NCI-H187 treated with DMSO at 0.1 percent for 48 hours (cell line): ENCODE measurements at places on chromosomes 5 and 9.

DNA sequence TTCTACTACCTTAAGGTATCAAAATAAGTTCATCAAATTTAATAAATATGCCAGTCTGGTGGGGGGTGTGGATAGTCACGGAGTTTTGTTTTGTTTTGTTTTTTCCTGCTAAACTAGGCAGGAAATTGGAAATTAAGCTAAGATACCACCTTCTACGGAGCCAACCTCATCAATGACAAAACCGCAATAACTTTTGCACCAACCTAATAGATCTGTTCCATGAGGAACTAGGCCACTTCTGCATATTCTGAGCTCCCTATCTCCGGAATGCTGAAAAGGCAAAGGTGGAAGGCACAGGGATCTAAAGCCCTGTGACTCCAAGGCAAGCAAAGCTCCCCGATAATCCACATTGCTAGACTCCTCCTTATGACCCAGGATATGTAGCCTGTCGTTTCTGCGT is 5.8 kb upstream of the OR1L4 start:
- DNase-seq, result no peak

DNA sequence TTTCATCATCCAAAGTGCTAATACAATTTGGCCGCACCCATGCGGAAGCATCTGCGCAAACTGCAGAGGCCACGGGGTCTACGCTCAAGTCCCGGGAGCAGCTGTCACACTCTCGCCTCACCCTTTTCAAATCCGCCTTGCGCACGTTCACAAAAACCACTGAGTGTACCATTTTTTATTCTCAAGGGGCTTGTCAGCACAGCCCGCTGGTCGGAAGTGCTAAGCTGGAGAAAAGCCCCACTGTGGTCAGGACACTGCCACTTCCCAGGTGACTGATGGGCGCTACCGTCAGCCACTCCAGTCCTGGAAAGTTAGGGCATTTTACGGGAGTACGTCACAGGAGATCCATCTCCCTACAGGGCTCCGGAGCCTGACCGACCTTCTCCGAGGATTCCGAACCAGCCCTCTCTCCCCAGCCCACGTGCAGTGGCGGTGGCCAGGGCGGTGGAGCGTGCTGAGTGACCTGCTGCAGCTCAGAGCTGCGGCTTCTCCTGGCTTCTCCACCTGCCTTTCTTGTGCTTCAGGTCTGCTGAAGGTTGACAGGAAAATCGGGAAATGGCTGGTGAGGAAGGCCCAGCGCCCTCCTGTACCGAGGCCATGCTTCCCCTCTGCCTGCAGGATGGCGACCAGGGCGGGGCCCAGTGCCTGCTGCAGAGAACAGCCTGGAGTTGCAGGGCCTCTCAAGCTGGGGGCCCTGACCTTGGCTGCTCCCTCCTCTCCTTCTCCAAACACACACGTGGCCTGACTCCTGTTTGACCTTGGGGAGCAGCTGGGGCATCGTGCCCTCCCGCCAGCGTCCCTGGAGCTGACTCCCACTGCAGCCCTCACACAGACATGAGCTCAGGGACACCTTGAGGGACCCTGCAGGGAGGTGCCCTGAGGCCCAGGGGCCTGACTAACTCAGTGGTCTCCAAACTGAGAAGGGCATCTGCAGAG is 14.3 kb downstream of the RASGEF1C start:
- no peak for DNase-seq

DNA sequence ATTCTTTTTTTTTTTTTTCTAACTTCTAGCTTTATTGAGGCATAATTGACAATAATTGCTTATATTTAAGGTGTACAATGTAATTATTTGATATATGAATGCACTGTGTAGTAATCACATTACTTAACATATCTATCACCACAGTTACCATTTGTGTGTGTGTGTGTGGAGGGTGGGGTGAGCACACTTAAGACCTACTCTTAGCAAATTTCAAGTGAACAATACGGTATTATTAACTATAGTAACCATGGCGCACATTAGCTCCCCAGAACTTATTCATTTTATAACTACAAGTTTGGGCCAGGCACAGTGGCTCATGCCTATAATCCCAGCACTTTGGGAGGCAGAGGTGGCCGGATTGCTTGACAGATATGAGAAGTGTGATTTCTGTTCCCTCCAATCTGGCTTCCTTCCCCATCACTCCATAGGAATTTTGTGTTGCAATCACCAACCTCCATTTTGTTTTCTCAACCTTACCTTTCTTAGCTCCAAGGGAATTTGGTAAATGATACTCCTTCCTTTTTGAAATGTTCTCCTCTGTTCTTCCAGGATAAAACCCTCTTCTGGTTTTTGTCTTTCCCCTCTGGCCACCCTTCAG is 14.9 kb downstream of the TXN start:
- no peak for DNase-seq

GRCh38 chr9:79970146-79970425 is 398.3 kb downstream of the TLE4 start:
- DNase-seq, result no peak

DNA sequence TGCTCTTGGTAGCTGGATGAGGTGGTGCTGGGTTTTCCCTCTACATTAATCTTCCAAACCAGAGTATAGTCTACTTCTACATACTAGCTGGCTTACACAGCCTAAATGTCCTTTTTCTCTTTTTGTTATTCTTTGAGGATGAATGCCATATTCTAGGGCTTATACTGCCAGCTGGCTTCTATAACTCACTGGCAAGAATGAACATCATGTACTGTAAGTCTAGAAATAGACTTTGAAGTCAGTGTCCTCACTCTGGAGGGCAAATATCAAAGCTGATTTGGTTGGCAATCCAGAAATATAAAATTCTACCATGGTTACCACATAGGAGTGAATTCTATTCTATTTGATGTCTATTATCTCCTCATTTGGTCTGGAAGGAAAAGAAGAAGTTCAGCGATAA is 251.7 kb upstream of the TYRP1 start:
- DNase-seq, result no peak

DNA sequence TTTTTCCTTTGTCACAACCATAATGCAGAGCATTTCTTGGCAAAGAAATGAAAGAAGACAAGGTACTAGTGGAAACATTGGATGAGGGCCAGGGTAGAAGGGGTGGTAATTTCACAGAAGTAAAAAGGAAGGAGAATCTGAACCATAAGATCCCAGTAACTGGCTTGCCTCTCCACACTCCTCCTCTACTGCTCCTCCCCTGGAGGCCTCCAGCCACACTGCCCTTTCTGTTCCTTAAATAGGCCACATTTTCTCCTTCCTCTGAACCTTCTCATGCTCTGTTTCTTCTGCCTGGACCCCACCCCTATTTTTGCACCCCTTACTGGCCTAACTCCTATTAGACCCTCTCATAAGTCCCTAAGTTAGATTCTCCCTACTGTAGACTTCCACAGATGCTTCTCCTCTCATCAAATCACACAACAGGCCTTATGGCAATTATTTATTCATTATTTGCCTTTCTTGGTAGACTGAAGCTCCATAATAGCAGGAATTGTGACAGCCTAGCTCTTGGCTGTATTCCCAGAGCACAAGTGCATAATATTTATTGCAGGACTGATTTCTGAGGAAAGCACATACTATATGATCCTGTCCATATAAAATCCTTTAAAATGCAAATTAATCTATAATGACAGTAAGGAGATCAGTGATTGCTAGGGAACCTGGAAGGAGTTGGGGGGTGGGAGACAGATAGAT is 31.3 kb upstream of the GRIA1 start:
- no peak for DNase-seq

DNA sequence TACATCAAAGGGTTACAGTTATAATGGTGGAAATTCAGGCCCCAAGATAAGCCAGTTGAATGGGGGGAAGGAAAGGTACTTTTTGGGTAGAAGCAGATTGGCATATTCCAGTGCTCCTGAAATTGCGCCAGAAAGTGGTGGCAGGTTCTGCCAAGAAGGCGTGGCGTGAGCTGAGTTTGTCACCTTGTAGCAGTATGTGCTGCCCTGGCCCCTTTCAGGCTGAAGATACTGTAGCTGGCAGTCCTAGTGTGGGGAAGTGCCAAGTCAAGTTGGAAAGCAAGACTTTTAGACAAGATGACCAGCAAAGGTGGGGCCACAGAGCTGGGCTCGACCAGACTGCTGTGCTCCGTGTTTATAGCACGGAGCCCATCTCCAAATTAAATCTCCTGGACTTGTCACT is 133.6 kb upstream of the GLRA1 start:
- DNase-seq, result no peak

- no peak for DNase-seq
Measured at GRCh38 chr5:60594715-60595477, 105.1 kb downstream of the DEPDC1B start.

DNA sequence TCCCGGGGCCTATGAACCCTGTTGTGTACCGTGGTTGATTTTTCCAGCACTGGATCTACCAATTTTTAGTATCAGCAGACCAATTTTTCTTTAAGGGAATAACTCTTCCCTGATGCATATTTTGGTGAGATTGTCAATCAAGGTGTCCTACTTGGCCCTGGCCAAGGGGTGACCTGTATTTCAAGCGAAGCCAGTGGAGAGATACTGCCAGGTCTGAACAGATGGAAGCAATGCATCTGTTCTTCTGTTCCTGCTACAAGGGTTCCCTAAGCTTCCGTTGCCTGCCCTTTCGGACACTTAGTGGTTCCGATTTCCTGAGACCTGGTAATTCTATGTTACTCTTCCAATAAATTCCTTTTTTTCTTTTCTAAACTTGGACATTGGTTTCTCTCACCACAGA is 37.3 kb downstream of the ADAM19 start:
- DNase-seq, result no peak

- no peak for DNase-seq
Measured at GRCh38 chr9:82247318-82247717, 258.7 kb downstream of the SPATA31D1 start.

GRCh38 chr9:8719833-8720486 is 920.4 kb upstream of the DMAC1 start:
- DNase-seq, result no peak

GRCh38 chr5:6041977-6042550 is 336.3 kb downstream of the MED10 start:
- DNase-seq, result no peak

DNA sequence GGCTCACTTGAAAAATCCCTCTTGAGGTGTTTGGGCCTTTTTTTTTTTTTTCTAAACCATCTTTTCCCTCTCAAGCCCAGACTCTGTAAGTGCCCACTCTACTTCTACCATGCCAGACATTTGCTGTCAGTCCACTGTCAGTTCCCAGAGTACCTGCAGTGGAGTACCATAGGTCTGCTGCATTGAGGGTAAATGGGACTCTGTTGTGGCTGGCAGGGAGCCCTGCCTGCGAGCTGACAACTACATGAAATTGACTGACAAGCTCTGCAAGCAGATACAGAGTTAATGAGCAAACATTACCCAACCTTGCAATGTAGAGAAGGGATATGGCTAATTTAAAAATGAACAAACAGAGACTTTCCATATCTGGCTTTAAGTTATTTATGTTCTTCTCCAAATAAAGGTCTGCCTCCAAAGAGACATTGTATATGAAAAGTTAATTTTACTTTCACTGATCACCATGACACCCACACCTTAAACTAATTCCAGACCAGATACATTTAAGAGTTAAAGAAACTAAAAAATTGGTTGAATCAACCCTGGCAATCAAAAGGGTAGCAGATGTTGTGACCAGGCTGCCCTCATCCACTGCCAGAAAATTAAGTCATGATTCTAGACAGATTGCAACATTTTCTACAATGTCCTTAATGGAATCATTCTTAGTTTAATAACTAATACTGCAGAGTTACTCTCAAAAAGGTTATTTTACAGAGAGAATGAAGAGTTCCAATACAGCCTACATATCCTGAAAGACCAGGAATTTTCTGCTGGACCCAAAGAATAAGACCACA is 100.4 kb upstream of the PAM start:
- DNase-seq, result no peak

DNA sequence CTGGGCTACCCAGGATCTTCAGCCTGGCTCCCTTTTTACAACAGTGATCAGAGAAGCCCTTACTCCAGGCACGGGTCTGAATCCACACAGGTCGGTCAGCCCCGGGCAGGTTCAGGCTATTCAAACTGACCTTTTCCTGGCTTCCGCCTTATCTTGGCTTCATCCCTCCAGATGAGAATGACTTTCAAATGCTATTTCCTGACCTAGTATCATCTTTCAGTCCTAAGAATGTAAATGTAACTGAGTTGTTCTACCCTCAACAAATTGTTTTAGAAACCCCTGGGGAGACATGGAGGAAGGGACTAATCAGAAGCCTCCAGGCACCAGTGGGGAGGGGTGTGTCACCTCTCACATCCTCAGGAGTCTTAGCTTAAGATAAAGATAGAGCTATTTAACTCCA is 213.2 kb downstream of the EPB41L4A start:
- no peak for DNase-seq

GRCh38 chr5:115580941-115581340 is 21.3 kb downstream of the TICAM2 start:
- DNase-seq, result no peak

DNA sequence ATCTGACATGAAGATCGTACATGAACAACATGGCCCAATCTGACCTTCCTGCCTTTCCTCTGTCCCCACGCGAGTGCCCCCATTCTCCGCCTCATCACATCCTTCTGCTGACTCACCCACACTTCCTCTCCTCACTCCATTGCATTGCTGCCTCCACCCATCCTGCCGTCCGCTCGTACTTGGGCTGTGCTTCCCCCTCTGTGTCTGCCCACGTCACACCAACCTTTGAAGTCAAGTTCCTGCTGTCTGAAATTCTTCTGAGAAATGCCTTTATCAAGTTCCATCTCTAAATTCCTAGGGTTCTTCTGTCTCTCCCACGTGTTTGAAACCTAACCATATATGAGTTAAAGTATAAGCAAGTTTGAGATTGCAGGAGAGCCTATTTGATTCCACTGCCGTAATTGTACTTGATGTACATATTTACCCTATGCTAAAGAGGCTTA is 18.0 kb upstream of the STARD4 start:
- DNase-seq, result no peak

GRCh38 chr5:79837761-79838551 is 148.3 kb downstream of the CMYA5 start:
- no peak for DNase-seq

GRCh38 chr5:75614176-75614575 is 2.9 kb downstream of the ANKDD1B start:
- DNase-seq, result no peak

GRCh38 chr5:178425621-178426068 is 164.5 kb downstream of the COL23A1 start:
- no peak for DNase-seq

- no peak for DNase-seq
Measured at GRCh38 chr9:120733190-120733589, 18.9 kb upstream of the MEGF9 start.
